ENCODE measurements at places on chromosomes 2 and 18.

DNA sequence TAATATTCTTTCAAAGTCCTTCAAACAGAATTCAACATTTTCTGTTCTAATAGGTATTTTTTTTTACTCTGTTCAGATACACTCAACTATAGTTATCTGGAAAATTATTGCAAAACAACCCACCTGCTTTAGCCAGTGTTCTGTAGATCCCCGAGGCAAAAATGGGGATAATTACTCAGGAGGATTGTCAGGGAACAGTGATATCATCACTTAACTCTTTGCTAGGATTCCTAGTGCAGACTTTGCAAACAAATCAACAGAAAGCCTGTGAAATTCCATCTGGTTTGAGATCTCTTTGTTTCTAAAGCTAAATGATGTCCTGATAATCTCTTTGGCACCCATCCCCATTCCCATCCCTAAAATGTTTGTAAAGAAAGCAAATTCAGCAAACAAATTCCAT lies 413.6 kb upstream of the MEIS1 start:
- DNase-seq = no peak

GRCh38 chr18:69956057-69956456 lies 8.4 kb upstream of the CD226 start:
- no peak for DNase-seq

DNA sequence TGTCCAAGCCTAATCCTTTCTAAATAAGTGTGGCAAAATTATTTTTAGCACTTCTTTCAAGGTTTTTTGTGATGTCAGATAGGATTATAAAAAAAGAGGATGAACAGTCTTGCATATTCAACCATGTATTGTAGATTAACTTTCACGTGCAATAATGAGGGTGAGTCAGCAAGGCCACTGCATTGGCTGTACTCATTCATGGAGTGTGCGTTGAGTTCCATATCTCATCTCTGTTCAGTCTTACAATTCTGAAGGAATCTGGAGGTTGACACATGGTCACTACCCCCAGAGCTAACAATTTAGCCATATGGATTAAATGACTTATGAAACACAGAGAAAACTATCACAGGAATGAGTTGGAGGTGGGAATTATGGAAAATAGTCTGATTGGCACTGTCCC lies 810.5 kb downstream of the SLC4A3 start:
- DNase-seq = no peak

DNA sequence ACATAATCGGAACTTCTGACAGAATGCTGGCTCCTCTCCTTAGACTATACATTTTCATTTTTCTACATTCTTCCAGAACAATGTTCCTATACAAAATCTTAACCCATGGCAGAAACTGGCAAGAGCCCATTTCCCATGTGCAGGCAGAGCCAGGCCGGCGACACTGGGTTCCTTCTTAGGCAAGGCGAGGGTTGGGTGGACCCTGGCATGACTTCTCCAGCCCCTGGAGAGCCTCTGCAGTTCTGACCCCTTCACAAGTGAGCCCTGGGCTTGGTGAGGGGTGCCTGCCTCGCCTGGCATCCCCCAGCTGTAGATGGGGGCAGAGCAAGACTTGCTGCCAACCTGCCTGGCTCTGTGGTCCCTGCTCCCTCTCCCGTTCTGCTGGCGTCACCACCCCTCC lies 5.0 kb downstream of the GYPC start:
- no peak for DNase-seq

- no peak for DNase-seq
Observed at GRCh38 chr18:34126121-34126520, 98.6 kb downstream of the NOL4 start.
